ENCODE measurements at places on chromosomes 12 and 14.

DNA sequence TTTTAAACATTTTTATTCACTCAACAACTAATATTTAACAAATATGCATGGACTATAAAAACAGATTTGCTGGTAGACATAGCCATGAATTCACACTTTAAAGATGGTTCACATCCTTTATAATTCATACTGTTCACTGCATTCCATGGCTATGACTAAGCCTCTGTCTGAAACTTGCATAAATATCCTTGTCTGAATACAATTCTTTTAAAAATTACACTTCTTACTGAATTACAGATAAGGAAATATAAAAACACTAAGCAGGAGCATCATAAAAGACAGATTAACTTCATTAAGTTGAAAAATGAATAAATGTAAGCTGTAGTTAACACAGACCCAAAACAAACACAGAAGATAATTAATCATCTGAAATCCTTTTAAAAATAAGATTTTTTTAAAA is 53.8 kb downstream of the GXYLT1 start:
- no peak for DNase-seq

DNA sequence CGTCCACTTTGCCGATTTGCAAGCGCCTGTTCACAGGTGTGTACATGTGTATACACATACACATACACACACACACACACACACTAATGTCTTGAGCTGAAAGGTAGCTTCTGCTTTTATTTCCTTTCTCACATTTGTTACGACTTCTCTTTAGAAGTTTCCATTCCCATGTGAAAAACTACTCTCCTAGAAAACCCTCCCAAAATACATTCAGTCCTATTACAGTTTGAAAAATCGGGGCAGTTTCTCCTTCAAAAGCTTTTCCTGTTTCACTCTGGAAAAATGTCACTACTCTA is 3.9 kb downstream of the BLTP3B start:
- no peak for DNase-seq

DNA sequence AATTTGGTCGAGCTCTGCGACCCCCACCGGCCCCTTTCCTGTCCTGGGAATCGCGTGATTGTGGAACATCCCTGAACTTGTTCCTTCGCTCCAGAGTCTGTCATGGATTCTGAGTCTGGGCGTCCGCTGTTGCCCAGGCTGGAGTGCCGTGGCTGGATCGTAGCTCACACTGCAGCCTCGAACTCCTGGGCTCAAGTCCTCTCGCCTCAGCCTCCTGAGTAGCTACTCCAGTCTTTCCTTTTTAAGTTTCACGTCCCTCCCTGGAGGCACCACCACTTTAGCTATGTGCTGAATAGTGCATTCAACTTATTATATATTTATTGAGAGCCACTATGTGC is 698 bp downstream of the ACOT6 start:
- no peak for DNase-seq

- DNase-seq, result no peak
Measured at GRCh38 chr12:124856132-124856841, 7.4 kb downstream of the SCARB1 start.

GRCh38 chr12:84814664-84815245 is 97.8 kb downstream of the SLC6A15 start:
- DNase-seq, result no peak

GRCh38 chr12:117052386-117053049 is 46.7 kb downstream of the TESC start:
- DNase-seq, result no peak

DNA sequence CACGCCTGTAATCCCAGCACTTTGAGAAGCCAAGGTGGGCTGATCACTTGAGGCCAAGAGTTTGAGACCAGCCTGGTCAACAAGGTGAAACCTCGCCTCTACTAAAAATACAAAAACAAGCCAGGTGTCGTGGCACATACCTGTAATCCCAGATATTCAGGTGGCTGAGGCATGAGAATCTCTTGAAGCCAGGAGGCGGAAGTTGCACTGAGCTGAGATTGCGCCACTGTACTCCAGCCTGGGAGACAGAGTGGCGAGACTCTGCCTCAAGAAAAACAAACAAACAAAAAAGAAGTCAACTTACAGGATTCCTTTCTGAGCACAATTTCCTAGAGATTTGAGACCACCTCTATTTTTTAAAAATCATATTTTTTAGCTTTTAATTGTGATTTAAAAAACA is 45.3 kb downstream of the DGLUCY start:
- no peak for DNase-seq

DNA sequence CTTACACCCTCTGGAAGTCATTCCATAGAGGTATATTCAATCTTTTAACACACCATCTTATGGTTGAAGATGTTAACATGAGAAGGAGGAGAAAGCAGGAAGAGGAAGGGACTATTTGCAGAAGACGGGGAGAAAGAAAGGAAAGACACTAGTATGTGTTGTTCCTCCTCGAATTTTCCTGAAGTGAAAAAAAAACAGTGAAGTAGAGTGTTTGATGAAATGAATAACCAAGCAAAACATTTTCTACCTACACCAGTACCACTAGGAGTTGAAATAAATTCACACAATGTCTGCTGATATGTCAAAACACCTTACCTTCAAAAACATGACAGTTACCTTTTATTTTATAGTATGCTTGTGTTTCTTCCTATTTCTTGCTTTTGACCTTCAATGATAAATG is 1.4 kb upstream of the CNOT2 start:
- DNase-seq, result no peak

DNA sequence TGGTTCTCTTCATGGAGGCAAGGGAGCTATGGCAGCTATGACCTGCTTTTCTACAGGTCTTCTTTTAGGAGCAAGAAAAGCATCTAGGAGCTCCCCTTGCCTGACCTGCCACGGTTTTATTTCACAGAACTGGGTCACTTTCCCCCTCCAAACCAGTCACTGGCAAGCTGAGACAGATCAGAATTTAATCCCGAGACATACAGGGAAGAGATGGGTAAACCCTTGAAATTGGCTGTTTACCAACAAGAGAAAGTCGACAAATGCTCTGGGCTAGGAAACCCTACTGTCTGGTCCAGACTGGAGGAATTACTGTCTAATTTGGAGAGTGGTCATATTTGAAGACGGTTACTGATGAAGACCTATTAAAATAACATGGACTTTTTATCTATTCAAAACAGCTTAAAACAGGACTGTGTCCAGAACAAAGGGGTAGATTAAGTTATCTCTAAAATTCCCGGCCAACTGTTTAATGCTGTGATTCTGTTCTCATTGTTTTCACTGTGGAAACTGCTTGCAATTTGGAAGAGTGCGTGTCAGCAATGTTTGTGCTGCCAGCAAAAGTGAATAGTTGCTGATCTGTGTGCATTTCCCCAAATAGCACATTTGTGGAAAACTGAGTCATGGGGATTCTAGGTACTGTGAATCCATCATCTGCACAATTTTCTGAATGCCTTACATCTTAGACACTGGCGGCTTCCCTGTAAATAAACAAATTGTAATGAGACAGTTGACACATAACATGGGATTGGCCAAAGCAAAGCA is 73.4 kb upstream of the EEA1 start:
- DNase-seq, result no peak

GRCh38 chr12:132159555-132160003 is 15.3 kb downstream of the NOC4L start:
- no peak for DNase-seq

- no peak for DNase-seq
Measured at GRCh38 chr12:80567401-80567800, 123.4 kb downstream of the PTPRQ start.

- peak; percentile 17 for DNase-seq
Measured at GRCh38 chr12:113403435-113404415, at the start of gene SDS. TSS of gene SDS (minus strand) at chr12:113403887. CDS start at chr12:113399708, 4,179 bp downstream.

DNA sequence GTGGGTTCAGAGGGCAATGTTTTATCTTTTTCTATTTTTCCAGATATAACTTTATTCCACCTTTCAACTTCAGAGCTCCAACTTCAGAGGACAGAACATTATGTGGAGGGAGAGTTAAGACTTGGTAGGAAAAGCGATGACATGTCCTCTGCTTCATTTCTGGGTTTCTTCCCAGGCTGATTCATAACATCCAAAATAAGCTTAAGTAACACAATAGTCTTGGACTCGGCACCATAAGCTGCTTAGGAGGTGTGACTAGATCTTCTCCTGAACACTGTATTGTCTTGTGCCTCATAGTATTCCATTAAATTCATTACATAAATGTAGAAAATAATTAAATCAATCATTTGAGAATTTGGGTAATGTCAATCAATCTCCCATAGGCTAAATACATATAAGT is 95.5 kb upstream of the PDE3A start:
- no peak for DNase-seq

- no peak for DNase-seq
Measured at GRCh38 chr12:68129979-68130378, 29.6 kb downstream of the IFNG start.

DNA sequence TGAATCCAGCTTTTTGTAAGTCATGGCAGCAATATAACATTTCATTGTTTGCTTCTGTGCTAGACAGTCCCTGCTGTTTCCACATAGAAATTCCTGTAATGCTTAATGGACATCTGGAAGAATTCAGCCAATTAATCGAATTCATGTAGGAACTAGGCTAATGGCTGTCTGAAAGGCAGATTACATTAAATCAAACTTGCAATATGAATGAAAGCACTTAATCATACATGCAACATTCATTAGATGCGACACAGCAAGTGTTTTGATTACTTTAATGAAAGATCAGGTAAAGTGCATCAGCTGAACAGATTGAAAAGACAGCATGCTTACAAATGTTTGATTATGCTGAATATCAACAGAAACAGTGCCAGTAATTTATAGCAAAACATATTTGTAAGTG is 24.1 kb upstream of the INSM2 start:
- no peak for DNase-seq

DNA sequence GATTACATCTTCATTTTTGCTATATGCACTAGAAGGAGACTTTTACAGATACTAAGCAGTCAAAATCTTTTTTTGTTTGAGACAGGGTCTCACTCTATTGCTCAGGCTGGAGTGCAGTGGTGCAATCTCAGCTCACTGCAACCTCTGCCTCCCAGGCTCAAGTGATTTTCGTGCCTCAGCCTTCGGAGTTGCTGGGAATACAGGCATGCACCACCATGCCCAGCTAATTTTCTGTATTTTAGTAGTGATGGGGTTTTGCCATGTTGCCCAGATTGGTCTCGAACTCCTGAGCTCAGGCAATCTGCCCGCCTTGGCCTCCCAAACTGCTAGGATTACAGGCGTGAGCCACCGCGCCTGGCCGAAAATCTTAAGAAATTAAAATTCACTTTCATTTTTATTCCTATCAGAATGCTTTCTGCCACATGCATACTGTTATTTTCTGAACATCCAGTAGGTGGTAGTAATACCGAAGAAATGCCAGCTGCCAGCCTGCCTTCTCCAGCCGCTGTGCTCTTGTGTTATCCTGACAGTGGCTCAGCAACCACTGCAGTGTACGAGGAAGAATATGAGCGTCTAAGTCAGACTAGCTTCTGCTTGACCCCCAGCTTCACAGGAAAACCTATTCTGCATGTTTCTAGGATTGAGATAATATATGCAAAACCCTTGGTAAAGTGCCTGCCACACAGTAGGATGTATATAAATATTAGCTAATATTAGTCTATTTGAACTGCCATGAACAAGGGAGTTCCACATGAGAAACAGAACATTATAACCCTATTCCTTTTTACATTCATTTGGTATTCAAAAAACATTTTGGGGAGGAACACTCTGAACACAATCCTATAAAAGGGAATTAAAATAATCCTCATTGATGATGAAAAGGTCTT is 54.2 kb downstream of the RPAP3 start:
- peak; percentile 11 for DNase-seq

DNA sequence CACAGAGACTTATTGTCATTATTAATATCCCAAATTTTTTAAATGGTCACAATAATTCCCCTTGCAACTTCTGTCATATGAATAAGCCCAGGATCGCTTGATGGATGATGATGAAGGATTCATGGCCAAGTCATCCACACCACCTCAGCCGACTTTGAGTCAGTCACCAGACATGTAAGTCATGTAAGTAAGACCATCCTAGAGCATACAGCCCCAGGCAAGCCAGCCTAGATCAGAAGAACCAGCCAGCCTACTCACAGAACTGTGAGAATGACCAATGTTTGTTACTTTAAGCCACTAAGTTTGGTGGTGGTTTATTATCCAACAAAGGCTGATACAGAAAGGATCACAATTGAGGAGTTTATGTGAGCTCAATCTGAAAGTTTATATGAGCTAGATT is 341.8 kb downstream of the NRXN3 start:
- no peak for DNase-seq

DNA sequence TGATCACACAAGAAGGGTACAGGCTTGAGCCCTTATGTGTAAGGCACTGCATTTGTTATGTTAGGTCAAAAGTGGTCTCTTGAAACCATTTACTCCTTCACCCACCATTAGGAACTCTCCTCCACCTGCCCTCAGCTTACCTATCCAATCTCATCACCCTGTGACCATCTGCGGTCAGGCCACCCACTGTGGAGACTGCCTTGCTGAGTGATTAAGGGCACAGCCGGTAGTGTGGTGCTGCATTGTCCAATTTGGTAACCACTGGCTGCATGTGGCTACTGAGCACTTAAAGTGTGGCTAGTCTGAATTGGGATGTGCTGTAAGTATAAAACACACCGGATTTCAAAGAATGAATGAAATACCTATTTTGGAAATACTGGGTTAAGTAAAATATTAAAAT is 177.1 kb upstream of the PARP11 start:
- no peak for DNase-seq

DNA sequence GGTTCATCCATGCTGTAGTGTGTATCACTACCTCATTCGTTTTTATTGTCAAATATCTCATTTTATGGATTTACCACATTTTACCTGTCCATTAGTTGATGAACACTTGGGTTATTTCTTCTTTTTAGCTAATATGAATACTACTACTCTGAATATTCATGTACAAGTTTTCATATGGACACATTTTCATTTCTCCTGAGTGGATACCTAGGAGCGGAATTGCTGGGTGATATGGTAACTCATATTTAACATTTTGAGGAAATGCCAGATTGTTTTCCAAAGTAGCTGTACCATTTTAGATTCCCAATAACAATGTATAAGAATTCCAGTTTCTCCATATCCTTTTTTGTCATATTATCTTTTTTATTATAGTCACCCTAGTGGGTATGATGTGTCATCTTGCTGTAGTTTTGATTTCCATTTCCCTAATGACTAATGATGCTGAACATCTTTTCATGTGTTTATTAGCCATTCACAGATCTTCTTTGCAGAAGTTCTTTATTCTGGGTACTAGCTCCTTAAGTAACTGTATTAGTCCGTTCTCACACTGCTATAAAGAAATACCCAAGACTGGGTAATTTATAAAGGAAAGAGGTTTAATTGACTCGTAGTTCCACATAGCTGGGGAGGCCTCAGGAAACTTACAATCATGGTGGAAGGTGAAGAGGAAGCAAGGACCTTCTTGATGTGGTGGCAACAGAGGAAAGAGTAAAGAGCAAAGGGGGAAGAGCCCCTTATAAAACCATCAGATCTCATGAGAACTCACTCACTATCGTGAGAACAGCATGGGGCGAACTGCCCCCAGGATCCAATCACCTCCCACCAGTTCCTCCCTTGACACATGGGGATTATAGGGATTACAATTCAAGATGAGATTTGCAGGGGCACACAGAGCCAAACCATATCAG is 11.9 kb downstream of the NRDE2 start:
- no peak for DNase-seq

DNA sequence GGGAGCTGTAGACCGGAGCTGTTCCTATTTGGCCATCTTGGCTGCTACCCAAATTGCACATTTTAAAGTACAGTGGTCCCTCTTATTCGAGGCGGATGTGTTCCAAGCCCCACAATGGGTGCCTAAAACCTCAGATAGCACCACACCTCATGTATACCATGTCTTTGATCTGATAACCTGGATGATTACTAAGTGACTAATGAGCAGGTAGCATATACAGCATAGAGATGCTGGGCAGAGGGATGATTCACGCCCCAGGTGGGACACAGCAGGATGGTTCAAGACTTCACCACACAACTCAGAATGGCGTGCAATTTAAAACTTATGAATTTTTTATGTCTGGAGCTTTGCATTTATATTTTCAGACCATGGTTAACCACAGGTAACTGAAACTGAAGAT is 255.0 kb downstream of the AKAP6 start:
- DNase-seq, result no peak
